ENCODE measurements at places on chromosomes 12 and 14.

DNA sequence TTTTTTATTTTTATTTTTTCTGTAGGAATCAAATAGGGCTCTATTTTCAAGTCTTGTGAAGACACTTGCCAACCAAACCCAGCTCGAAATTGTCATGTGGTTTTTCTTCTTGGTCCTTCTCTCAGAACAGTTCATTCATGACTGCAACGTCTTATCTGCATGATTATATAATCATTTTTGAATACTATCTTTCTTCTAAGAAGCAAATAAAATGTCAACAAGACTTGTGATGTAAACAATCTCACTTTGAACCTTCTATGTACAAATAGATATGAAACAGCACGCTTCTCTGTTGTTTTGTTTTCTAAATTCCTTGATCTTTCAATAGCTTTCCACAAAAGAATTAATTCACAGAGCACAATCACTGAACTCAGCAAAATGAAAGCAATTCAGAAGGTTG is 320.7 kb downstream of the SOX5 start:
- DNase-seq, result no peak

GRCh38 chr14:106822905-106823304 is 1296.5 kb downstream of the TMEM121 start:
- no peak for DNase-seq

GRCh38 chr14:93794756-93795155 is 6.5 kb upstream of the PRIMA1 start:
- no peak for DNase-seq

- no peak for DNase-seq
Observed at GRCh38 chr12:46675736-46676135, 150.1 kb downstream of the SLC38A4 start.

DNA sequence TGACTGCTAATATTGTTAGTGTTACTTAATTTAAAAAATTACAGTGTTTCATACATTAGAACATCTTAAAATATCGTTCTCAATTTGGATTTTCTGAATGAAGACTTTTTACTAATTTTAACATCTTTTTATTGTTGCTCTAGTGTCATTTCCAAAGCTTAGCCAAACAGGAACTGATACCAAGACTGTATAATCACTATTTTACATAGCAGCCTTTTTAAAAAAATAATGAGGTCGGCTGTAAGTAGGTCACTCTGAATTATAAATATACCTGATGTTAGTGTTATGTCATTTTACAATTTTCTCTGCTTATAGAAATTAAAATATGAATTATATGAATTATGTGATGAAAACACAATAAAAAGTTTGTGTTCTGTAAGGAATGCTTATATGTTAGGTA is 321.5 kb downstream of the TMEM117 start:
- DNase-seq, result no peak

DNA sequence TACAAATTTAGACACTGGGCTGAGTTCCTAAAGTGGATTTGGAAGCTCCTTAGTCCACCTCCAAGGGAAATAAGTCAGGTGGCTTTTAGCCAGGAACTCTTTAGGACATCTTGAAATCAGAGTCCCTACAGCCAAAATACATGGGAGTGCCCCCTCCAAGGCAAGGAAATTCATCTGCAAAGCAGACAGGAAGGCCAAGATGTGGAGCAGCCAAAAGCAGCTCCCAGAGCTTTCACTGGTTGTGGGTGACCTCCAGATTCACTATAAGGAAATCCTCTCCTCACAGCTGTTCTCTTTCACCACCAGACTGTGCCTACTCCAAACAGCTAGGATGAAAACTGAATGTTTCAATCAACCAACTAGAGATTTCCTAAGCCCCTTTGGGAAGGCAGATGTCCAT is 6.6 kb downstream of the TTC9 start:
- DNase-seq, result no peak

- no peak for DNase-seq
Observed at GRCh38 chr14:101521473-101521915, 39.8 kb upstream of the DIO3 start.

GRCh38 chr12:85363382-85364190 is 83.6 kb downstream of the ALX1 start:
- no peak for DNase-seq

- DNase-seq, result no peak
Observed at GRCh38 chr14:24612196-24612595, 2.7 kb upstream of the GZMH start.

DNA sequence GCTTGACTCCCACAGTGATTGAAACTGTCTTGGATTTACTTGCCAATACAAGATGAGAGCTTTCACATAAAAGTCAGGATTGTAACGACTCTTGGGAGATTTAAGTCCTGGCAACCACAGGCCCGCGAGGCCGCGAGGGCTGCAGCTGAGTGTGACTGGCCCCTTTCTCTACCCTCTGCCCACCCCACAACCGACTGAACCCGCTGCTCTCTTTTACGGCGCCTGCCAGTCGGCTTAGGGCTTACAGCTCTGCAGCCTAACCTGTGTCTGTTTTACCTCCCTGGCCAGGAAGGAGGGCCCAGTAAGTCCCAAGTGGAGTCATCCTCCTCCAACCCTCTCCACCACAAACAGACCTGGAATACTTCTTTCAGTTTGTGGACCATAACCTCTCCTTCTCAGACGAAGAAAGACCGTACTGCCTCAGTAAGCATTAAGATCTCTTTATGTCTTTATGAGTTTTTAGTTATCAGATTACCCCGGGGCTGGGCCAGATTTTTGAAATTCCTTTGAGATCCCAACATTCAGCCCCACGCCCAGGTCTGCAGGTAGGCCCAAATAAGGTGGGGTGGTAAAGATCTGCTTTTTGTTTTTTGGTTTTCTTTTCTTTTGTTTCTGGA is 12.6 kb upstream of the TIGAR start:
- DNase-seq, result no peak

GRCh38 chr12:15050659-15051058 is 77.8 kb downstream of the PDE6H start:
- DNase-seq, result no peak

DNA sequence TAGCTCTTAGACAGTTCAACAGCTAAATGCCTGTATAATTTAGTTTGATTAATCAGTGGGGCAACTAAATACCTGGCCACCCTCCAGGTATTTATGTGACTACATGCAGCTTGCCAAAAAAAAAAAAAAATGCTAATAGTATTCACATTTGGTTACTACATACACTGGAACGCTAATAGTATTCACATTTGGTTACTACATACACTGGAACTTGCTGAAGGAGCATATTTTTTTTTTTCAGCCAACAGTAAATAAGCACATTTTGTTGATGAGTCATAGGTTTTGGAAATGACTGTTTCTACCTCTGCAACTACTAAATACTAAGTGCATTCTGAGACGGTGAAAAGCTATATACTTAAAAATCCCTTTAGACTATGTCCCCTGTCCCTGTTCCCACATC is 1172.3 kb downstream of the LRFN5 start:
- DNase-seq, result no peak

DNA sequence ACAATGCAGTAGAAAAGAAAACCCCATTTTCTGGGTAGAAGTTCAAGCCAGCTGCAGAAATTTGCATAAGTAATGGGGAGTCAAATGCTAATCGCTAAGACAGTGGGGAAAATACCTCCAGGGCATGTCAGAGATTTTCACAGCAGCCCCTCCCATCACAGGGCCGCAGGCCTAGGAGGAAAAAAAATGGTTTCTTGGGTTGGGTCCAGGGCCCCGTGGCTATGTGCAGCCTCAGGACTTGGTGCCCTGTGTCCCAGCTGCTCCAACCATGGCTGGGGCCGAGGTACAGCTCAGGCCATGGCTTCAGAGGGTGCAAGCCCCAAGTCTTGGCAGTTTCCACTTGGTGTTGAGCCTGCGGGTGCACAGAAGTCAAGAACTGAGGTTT is 14.6 kb downstream of the OR10P1 start:
- DNase-seq, result no peak

DNA sequence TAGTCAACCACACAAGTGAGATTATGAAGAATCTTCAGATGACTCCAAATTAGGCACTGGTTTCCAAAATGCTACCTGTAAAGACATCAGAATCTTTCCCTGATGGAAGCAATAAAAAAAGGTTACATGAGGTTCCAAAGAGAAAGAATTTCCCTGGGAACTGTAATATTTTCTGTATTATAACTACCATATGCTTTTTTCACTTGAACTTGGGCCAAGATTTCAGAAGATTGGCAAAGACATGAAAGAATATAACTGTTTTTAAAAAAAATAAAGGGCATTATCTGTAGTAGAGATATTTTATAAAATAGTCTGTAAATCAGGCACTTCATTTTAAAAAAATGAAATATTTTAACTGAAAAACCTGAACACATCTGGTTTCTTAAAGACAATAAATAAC is 12.9 kb downstream of the HECTD1 start:
- no peak for DNase-seq

- no peak for DNase-seq
Observed at GRCh38 chr14:89654998-89655397, 238.0 kb upstream of the FOXN3 start.

- DNase-seq, result no peak
Observed at GRCh38 chr12:105783983-105784947, 354.5 kb downstream of the NUAK1 start.

- DNase-seq, result no peak
Observed at GRCh38 chr14:103869406-103870143, 22.2 kb upstream of the PPP1R13B start.

DNA sequence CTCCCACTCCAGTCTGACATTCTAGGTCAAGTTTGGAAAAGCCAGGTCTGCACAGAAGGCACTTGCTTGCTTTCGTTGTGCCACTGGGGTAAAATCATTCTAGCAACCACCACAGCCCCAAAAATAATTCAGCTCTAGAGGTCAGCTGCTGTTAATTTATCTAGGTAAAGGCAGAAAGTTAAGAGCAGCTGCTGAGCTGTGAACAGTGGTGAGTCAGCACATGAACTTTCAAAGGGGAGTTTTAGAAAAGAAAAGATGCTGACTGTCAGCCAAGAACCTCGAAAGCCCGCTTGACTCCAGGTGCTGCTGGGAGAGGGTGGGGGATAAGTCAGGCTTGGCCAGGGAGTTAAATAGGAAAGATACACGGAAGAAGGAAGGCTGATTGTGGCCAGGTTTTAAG is 12.7 kb downstream of the CCDC197 start:
- no peak for DNase-seq

- DNase-seq, result no peak
Observed at GRCh38 chr14:103854822-103855733, 7.7 kb upstream of the PPP1R13B start.

DNA sequence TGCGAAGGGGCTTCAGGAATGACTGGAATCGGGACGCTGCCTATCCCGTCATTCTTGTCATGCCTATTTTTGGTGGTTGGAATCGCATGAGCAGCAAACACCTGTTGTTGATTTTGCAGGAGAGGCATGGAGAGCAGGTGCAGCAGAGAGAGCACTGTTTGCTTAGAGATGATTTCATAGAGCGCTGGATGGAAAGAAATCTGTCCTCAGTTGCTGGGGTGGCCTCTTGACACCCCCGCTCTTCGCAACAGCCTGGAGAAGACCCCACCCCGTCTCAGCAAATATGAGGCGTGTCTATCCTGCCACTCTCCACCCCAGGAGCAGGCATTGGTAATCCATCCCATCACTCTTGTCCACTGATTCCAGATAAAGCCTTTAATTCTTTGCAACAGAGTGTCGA is 19.3 kb upstream of the NCOR2 start:
- DNase-seq, result no peak

GRCh38 chr12:126582231-126582630 is 1517.0 kb downstream of the AACS start:
- DNase-seq, result no peak

- no peak for DNase-seq
Observed at GRCh38 chr14:28759653-28760313, 6.8 kb upstream of the FOXG1 start.

DNA sequence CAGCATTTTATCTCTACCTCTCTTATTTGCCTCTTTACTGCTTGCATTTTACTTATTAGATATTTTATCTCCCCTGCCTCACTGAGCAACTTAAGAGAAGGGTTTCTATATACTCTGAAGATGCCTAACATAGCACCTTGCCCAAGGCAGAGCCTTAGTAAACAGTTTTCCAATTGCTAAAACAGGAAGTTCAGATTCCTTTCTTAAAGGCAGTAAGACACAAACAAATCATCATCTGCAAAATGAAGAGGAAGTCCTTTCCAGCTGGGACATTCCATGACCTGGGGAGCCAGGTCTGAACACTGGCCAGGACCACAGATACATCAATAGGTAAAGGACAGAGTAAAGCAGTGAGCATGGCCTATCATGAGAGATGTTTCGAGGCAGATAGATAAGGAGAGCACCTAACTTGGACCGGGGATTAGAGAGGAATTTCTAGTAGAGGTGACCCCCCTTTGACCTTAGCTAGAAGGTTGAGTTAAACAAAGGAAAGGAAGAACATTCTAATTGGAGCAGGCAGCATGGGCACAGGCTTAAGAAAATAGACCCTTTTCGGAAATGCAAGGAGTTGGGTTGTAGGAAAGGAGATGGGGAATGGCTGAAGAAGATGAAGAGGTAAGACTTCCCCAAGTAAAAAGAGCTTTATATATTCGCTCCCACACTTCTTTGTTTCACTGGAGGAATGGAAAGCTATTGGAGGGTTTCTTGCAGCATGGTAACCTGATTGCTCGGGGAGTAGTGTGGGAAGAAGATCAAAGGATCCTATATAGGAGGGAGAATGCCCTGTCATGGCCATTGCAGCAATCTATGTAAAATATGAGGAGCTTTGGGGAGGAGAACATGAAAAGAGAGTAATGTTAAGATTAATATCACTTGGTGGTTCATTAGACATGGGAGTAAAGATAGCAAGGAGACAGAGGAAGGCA is 94.8 kb downstream of the PHLDA1 start:
- DNase-seq, result no peak

GRCh38 chr14:33542338-33543287 is 408.3 kb downstream of the EGLN3 start:
- DNase-seq, result no peak

DNA sequence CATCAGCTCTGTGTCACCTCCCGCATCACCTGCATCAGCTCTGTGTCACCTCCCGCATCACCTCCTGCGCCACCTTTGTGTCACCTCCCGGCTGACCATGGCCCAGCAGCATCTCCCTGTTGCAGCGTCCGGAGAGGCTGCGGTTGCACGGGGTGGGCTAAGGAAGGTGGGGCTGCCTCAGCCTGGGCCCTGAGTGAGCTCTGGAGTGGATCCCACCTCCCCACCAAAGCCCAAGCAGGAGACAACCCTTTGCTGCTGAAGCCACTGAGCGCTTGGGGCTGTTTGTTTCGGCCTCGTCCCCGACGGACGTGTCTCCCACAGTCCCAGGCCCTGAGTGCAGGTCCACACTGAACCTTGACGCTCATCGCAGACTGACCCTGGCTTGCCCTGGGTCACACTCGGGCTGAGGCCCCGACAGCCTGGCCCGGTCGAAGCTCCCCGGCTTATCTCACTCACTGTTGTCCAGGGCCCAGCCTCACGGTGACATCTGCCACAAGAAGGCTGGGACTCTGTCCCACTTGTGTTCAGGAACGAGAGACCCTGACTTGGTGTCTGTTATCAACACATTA is 12.2 kb downstream of the TMEM121 start:
- no peak for DNase-seq

GRCh38 chr14:32633930-32634329 is 304.7 kb upstream of the NPAS3 start:
- DNase-seq, result no peak

GRCh38 chr12:52204095-52204930 is 12.5 kb upstream of the KRT80 start:
- DNase-seq, result no peak

GRCh38 chr12:20175704-20176388 is 192.5 kb upstream of the PDE3A start:
- DNase-seq, result no peak

GRCh38 chr14:38016497-38016896 is 191.2 kb upstream of the SSTR1 start:
- DNase-seq, result no peak

Measured in T-helper 2 cell treated with Interferon-gamma antibody and Interleukin-4, amounts not matched to agents 5 μg/mL and 100 μg/mL, for 36 hours (primary cell).